Activated naive CD4-positive, alpha-beta T cell (primary cell): ENCODE measurements at places on chromosomes 5 and 9.

- no peak for DNase-seq
Observed at GRCh38 chr5:133938039-133938821, 30.2 kb downstream of the C5orf15 start.

DNA sequence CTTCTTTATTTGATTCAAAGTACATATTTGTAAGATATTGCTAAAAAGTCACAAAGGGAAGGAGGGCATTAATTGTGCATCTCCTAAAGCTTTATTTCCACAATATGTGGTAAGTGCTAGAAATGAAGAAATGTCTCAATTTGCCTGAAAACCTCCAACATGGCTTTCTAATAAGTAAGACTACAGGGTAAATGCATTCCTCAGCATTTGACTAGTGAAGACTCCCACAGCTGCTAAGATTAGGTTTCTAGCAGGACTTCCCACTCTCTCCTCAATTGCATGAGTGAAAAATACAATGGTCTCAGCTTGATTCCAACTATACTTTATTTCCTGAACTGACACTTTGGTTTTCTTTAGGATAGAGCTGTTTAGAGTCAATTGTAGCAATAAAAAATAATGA is 162.1 kb downstream of the ELAVL2 start:
- DNase-seq = no peak

DNA sequence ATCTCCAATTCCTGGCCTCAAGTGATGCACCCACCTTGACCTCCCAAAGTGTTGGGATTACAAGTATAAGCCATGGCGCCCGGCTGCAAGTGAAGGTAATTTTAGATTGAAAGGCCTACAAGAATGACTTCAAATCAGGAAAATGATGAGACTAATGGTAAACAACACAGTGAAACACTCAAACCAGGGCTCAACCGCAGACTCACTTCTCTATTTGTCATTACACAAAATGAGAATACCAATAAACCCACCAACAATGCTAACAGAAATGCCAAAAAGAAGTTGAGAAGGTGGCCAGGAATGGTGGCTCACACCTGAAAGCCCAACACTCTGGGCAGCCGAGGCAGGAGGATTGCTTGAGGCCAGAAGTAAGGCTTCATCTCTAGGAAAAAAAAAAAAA is 92.1 kb downstream of the UBAP2 start:
- DNase-seq = no peak

GRCh38 chr5:17187011-17187785 is 30.2 kb upstream of the BASP1 start:
- no peak for DNase-seq

- DNase-seq = no peak
Observed at GRCh38 chr5:19099195-19099594, 888.8 kb downstream of the CDH18 start.

GRCh38 chr9:86676396-86676795 is 270.9 kb downstream of the GAS1 start:
- no peak for DNase-seq

- no peak for DNase-seq
Observed at GRCh38 chr9:137293482-137294090, 8.5 kb downstream of the NRARP start.

GRCh38 chr5:62331921-62332320 is 25.9 kb downstream of the KIF2A start:
- no peak for DNase-seq

DNA sequence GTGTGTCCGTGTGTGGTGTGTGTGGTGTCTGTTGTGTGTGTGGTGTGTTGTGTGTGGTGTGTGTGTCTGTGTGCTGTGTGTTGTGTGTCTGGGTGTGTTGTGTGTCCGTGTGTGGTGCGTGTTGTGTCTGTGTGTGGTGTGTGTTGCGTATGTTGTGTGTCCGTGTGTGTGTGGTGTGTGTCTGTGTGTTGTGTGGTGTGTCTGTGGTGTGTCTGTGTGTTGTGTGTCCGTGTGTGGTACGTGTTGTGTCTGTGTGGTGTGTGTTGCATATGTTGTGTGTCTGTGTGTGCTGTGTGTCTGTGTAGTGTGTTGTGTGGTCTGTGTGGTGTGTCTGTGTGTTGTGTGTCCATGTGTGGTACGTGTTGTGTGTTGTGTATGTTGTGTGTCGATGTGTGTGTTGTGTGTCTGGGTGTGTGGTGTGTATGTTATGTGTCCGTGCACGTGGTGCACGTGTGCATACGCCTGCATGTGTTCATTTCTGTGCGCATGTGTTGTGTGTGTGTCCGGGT is 72.3 kb downstream of the KCNT1 start:
- no peak for DNase-seq

- no peak for DNase-seq
Observed at GRCh38 chr5:24491490-24491889, 153.3 kb downstream of the CDH10 start.

DNA sequence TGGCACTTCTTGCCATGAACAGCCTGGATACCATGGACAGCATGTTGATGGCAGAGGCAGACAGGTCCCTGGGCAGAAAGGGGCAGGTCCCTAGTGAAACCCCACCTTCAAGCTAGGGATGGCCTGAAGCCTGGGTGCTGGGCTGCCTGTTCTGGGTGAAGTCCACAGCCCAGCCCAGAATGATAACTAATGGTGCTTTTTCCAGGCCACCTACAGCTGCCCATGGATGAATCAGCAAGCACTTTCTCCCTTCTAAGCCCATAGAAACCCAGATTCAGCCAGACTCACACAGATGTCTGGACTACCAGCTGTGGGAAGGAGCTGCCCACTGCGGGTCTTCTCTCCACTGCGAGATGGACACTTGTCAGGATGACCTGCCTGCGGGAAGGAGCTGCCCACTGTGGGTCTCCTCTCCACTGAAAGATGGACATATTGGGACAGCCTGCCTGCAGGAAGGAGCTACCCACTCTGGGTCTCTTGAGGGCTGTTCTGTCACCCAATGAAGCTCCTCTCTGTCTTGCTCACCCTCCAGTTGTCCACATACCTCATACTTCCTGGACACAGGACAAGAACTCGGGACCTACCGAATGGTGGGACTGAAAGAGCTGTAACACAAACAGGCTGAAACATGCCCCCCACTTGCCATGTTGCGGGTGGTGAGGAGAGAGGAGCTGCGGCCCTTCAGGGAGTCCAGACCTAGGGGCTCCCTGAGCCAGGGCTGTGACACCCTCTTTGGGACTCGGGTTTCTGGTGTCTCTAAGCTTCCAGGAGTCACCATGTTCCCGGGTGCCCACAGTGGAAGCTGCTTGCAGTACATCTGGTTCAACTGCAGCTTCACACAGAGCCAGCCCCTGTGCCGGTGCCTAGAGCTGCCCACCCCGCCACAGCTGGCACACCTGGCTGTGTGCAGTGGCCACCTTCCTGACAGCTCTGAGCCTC is 60.7 kb upstream of the SYNPO start:
- DNase-seq = no peak

- DNase-seq = no peak
Observed at GRCh38 chr5:179387151-179388110, 42.2 kb upstream of the ADAMTS2 start.

DNA sequence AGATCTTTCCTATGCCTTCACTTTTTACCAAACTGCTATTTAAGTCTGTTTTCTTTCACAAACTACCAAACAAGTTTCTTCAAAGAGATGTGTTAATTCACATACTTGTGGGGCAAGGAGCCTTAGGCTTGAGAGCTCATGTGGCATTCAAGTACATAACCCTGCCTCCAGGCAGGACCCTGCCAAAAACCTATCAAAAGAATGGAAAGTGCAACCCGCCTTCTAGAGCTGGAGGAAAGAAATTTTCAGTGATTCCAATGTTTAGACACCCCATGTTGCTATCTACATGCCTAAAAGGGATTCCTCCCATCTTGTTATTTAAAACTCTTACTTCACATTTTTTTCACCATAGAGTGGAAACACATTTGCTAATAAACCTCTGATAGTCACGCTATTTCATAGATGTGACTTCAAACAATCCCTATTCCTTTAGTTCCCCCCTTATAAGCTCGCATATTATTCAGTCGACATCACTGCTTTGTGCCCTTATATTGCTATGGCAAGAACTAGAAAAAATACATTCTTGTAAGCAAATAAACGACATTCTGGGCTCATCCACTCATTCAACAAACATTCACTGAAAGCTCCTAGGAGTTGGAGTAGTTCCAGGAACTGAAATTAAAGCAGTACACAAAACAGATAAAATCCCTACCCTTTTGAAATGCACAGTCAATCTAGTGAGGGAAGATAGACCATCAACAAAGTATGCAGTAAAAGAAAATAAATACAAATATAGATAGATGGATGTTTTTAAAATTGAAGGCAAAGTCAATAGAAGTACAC is 518.1 kb downstream of the ELAVL2 start:
- DNase-seq = no peak

GRCh38 chr5:33232731-33233505 is 207.8 kb upstream of the TARS1 start:
- no peak for DNase-seq

DNA sequence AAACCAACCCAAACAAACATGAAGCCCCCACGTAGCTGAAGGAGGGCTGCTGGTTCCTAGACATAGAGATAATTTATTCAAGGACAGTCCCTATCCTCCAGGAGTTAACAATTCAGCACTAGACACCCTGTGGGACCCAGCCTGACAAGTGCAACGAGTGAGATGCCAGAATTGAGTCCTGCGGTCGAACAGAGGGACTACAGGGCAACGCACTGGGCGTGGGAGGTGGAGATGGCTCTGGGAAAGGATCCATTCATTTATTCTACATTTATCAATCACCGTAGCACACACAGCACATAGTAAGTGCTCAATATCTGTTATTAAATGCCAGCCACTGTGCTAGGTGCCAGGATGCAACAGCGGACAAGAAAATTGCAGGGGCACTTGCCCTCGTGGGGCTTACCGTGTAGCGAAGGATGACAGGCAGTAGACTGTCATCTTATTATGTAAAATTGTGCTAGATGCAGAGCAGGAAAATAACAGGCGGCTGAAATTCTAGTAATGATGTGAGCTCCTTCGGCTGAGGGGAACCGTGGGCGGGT is 855 bp upstream of the ARHGAP26 start:
- DNase-seq = no peak

DNA sequence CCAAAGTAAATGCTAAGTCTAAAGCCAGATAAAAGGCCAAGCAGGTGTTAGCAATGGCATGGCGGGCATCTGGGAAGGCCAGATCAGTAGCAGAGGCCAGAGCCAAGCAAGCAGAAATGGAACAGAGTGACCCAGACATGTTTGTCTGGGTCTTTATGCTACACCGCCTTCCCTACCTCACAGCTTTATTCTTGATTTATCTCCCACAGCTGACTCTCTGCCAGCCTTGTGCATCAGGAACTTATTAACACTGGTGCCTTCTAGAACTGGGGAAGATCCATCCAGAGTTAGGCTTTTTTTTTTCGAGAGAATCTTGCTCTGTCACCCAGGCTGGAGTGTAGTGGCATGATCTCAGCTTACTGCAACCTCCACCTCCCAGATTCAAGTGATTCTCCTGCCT is 112.5 kb upstream of the SLC44A1 start:
- DNase-seq = no peak

DNA sequence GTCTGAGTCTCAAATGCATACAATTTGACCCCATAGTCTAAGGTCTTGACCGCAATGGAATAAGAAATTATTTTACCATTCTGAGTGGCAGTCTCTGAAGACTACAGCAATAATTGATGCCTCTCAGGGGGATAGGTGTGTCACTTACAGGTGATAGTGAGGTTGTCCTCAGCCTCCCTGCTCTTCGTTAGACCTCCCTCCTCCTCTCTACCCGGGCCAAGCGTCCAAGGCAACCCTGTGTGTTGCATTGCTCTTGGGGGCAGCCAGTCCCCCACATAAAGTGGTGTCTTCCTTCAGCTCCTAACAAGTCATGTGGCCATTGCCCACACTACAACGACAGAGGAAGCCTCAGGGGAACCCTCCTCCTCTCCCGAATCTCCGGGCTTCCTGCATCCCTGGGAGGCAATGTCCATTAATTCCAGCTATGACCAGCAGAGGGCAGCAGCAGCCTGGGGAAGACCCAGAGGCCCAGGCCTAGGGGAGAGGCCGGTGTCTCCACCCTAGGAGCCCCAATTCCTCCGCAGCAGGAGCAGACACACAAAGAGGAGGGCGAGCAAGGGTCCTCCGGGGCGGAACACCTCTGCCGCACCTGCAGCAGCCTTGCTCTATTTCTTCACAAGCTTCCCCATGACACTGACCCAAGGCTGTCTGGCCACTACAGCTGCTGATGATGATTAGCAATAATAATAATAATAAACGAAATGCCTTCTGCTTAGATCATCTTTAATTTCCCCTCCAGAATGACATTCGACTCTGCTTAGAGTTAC is 134.8 kb downstream of the KCNIP1 start:
- peak; percentile 48 for DNase-seq

DNA sequence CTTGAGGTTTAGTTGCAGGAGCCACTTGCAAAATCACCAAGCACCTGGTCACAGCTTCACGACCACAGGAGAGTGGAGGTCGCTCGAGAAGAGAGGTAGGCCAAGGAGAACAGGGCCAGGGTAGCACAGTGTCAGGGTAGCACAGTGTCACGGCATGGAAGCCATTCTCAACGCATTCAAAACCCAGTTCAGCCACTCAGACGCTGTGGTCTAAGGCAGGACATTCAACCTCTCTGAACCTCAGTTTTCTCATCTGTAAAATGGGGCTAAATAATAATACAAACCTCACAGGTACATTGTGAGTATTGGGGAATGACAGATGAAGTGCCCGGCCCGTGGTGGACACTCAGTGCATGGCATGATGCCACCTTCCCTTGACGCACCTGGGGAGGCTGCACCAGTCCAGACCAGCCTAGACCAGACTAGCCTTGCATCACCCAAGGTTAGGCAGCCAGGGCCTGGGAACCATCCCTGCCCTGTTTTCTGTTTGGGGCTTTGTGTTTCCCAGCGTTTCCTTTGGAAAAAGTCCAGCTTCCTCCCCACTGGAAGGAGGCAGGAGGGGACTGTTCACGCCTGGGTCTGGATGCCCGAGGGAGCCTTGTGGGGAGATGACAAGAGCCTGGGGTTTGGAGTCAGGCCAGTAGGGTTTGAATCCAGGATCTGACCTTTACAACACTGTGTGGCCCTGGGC is 7.8 kb upstream of the LMX1B start:
- no peak for DNase-seq

DNA sequence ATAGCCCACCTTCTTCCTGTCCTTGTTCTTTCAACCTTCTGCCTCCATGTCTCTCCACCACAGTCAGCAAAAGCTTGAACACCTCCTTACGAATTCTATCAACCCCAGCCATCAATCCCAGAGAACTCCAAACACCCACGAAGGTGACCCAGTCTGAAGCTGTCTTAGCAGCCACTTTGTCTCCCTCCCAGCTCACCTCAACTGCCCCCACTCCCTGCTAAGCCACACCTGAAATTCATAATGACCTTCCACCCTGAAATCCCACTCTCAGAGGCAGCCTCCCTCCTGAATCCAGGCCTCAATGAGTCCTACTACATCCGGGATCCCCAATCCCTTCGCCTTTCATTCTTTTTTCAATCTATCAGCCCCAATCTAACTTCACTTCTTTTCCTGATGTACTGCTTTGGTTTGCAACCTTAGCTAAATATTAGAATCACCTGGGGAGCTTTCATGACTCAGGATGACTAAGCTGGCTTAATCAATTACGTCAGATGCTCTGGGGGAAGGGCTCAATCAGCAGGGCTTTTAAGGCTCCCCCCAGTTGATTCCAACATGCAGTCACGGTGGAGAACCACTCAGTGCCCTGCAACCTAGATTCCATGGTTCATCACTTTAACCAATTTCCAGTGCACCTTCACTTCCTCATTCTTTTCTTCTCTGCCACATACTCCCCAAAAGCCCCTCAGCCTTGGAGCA is 32.2 kb downstream of the BHMT start:
- no peak for DNase-seq

GRCh38 chr5:117095346-117096332 is 521.0 kb upstream of the SEMA6A start:
- DNase-seq = no peak
